ENCODE measurements at places on chromosomes 3 and 15.

DNA sequence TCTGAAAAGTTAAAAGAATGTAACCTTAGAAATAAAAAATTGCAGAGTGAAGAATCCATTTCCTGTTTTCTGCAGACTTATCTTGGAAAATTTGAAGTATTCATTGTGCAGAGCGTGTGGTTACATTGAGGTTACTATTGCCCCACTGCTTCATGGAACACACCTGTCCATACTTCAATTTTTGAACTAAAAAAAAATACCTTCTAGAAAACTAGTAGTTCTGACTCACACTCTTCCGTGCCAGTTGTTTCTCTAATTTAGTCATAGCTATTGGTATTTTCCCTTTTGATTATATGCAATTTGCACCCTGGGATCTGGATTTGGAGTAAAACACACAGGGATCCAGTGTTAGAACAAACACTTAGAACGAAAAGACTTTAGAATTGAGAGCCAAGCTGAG is 111.8 kb upstream of the LYSMD4 start:
- no peak for DNase-seq

DNA sequence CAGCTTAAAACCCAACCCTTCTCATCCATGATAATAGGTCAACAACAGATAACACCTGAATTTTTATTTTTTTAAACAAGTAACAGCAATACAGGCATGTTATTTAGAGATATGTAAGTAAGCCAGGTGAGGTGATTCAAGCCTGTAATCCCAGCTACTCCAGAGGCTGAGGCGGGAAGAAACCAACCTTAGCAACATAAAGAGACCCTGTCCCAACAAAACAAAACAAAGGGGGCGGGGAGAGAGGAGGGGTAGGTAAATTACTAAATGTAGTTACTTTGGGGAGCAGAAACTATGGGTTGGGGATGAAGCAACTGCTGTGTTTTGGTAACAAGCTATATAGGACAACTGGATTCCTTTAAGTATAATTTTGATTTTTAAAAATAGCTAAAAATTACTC is 47.0 kb downstream of the GNB4 start:
- DNase-seq = no peak

GRCh38 chr3:56700151-56700550 is 17.1 kb upstream of the TASOR start:
- DNase-seq = no peak

- no peak for DNase-seq
These were observed 7.0 kb downstream of the TRAK1 start for GRCh38 chr3:42098171-42098570.

DNA sequence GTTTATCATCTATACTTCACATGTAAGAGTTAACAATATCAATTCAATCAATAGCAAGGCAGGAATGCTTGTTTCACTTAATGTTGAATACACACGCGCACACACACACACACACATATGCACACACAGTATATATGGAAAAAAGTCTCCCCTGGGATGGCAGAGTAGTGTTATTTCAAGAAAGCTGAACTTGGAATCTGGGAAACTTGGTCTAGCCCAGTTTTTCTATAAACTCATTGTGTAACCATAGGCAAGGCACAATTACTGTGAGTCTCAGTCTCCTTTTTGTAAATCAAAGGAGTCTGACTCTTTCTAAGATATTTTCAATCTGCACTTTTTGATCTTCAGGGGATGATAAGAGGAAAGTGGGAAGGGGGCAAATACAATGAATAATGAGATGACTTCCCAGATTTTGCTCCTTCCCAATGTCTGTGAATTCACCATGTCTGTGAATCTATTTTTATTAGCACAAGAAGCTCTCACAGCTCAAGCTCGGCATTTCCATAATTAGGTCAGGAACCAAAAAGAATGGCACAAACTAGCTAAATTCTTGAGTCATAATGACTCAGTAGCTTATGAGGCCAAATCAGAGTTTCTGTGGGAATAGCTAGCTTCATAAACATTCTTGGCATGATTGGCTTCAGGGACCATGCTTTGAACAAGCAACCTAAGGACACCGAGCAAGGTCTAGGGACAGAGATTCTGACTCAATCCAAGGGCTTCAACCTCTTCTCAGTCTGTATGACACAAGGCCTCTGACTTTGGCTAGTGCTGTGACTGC is 227.4 kb upstream of the DCBLD2 start:
- DNase-seq = no peak

DNA sequence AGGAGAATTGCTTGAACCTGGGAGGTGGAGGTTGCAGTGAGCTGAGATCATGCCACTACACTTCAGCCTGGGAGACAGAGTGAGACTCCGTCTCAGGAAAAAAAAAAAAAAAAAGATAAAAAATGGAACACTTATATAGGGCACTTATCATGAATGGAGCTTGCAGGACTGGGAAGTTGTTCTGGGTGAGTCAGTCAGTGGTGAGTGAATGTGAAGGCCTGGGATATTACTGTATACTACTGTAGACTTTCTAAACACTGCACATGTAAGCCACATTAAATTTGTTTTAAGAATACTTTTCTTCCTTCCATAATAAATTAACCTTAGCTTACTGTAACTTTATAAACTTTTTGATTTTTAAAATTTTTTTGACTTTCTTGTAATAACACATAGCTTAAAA is 59.8 kb downstream of the SFMBT1 start:
- no peak for DNase-seq

DNA sequence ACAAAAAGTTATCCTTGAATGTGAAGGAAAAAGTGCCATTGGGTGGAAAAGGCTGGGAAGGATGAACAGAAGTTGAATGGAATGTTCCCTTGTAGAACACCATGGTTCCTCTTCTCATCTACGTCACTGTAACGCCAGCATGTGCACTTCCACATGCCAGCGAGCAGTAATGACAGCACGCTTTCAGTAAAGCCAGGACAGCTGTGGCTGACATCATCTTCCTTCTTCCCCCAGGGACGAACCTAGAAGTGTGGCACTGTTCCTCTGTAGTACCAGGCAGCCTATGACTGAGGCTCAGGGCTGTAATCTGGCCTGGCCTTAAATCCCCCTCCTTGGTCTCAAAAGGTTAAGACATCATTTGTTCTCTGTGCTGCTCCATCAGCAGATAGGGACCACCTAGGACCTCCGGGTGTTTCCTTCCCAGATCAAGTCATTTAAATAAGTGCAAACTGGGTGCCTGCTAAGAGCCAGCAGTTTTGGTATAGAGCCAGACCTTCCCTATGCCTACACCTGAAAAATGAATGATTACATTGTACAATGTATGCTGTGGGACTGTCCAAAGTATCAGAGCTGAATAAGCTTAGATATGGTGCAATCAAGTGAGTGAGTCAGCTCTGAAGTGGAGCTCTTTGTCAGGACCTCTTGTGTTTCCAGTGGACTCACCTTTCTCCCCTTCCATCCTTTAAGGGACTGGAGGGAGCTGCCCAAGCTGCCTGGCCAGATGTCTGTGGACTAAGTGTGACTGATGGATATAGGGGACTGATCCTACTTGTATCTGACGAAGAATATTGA is 5.6 kb upstream of the SRPRB start:
- DNase-seq = no peak

DNA sequence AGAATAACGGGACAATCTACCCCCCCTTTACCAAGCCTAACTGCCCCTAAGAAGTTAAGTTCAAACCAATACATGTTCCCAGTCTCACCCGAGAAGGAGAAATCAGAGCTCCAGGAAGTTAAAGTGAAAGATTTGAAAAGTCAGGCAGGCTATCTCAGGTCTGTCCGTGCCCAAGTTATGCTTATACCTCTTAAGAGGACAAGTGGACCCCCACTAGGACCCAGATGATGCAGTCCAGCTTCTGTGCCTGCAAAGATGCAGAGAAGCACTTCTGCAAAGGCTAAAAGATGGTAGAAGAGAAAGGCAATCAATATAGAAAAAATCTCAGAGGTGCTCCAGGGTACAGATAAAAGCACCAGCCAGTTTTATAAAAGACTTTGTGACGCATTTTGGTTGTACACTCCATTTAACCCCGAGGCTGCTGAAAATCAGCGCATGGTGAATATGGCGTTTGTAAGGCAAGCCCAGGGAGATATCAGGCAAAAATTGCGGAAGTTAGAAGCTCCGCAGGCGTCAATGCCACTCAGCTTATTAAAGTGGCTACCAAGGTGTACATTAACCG is 9.8 kb upstream of the SLC9C1 start:
- no peak for DNase-seq

- no peak for DNase-seq
These were observed 74.6 kb downstream of the REC114 start for GRCh38 chr15:73517566-73517965.

DNA sequence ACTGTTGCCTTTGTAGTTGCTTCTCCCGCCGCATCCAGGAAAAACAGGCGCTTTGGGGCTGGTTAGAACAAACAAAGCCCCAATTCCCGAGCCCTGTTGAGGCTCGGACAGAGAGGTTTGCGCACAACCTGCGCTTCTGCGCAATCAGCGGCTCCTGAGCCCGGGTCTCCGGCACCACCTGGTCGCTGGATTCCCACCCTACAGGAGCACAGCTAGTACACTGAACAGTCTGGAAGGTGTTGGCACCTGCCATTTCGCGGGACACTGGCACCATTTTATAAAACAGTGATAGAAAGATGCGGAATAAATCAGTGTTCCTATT is 13.8 kb downstream of the ZIC4 start:
- DNase-seq = no peak

- no peak for DNase-seq
These were observed 131.3 kb downstream of the PDE8A start for GRCh38 chr15:85112997-85113396.

GRCh38 chr3:13424865-13425617 is 4.9 kb upstream of the NUP210 start:
- DNase-seq = no peak

DNA sequence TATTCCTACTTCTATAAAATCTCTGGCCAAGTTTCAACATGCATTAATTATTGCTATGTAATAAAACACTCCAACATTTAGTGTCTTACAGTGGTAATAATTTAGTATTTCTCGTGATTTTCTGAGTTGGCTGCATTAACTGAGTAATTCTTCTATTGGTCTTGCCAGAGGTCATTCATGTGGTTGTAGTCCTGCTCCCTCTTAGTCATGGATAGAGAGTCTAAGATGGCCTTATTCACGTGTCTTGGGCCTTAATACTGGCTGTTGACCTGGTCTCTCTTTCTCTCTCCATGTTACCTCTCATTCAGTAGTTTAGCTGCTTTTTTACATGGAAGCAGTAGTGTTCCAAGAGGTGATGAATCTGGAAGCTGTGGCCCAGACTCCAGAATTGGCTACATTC is 140.1 kb upstream of the ZBTB20 start:
- no peak for DNase-seq

DNA sequence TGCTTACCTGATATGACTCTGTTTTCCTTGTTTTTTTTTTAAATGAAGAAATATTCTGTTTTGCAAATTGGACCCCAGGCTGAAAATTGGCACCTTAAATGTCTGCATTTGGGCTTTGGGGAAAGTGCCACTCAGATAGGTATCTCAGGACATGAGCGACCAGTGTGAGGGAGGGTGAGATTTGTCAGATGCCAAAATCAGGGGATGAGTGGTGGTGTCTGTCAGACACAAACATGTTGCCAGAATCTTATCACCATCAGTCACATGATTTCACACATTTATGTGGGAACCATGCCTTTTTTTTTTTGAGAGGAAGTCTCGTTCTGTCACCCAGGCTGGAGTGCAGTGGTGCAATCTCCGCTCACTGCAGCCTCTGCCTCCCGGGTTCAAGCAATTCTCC is 75.6 kb upstream of the OSBPL11 start:
- DNase-seq = no peak

- no peak for DNase-seq
These were observed 70.7 kb downstream of the ANXA2 start for GRCh38 chr15:60326824-60327654.

- DNase-seq = no peak
These were observed 85.1 kb downstream of the MTHFS start for GRCh38 chr15:79811406-79812405.

DNA sequence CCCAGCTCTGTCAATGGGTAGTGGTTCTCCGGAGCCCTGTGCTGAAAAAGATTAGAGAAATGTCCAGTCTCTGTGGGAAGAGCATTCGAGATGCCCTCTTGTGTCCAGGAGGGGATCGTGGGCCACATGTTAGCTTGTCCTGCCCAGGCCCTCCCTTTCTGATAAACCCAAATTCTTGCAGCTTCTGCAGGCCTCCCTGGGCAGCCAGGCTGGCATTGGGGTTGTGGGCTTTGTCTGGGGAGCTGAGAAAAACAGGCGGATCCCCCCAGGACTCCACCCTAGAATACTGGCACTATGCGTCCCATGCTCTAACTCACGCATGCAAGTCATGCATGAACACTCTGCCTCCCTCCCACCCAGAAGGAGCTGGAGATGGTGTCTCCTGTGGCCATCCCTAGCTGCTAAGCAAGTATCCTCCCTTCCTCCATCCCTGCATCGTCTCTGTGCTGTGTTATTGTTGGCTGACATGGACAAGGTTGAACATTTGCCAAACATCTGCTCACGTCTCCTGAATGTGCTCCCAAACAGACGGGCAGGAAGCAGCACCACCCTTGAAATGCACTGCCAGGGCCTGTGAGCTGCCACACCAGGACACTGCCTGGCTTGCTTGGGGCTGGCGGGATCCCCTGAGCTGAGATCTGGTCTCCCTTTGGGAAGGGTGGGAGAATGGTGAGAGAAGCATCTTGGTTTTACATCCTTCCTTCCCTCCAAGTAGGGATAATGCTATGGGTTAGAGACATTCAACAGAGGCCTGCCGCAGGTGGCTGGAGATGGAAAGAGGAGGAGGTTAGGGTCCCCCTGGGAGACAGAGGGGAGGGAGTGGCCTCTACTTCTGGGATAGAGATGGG is 26.5 kb downstream of the CFAP161 start:
- DNase-seq = no peak

- no peak for DNase-seq
These were observed 68.6 kb upstream of the CCDC39 start for GRCh38 chr3:180747805-180748361.

DNA sequence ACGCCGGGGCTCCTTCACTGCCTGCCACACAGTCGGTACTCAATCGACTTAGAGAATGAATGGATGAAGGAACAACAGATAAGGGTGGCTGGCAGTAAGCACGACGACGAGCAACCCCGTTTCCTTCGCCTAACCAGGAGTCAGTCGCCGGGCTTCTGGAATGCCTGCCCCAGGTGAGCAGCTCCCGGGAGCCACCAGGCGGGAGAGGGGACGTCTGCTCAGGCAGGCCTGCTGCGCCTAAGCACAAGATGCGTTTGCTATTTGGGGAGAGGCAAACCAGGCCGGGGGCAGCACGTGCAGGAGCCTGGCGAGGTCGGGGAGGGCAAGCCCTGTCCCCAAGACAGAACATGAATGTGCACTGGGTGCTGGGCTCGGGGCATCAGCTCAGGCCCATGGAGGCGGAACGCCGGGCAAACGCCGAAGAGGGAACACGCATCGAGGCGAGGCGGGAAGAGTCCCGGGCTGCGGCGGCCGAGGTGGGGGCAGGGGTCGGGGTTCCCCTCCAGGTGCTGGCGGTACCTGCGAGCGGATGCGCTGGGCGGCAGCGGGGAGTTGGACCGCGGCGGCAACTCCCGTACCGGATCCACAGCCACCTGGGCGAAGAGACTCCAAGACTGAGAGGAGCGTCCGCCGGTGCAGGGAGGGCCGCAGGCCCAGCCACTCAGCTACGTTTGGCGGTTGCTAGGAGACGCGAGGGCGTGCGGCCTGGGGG is at the start of gene CFAP92:
TSS of gene CFAP92 (minus strand) at position 616 of the 712 bp plus-strand sequence. CDS start 772 bp downstream, outside the sequence.
- DNase-seq = peak; percentile 87
